GM12891 (cell line): ENCODE measurements at places on chromosomes 3 and 15.

DNA sequence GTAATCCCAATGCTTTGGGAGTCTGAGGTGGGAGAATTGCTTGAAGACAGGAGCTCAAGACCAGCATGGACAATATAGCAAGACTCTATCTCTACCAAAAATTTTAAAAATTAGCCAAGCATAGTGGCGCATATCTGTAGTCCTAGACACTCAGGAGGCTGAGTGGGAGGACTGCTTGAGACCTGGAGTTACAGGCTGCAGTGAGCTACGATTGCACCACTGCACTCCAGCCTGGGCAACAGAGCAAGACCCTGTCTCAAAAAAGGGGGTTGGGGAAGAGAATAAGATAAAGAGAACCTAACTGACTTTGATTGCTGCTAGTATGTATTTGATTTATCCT, 755 bp downstream of the CD200R1 start:
- DNase-seq = no peak

- DNase-seq = no peak
These were observed 1.7 kb downstream of the SPCS1 start for GRCh38 chr3:52707585-52707984.

DNA sequence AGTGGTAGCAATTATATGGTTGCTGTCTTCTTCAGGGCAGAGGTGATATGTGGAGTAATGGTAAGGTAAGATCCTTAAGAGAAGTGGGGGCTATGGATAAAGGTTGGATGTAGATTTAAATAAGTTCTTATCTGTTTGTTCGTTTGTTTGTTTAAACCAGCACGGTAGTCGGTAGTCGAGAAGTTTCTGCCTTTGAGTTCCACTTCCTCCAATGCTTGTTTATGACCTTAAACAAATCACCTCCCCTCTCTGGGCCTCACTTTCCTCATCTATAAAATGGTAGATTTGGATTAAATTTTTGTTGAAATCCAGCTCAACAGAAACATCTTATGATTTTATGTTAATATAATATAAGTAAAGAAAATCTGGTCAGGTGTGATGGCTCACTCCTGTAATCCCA, 11.8 kb downstream of the DAPK2 start:
- no peak for DNase-seq

DNA sequence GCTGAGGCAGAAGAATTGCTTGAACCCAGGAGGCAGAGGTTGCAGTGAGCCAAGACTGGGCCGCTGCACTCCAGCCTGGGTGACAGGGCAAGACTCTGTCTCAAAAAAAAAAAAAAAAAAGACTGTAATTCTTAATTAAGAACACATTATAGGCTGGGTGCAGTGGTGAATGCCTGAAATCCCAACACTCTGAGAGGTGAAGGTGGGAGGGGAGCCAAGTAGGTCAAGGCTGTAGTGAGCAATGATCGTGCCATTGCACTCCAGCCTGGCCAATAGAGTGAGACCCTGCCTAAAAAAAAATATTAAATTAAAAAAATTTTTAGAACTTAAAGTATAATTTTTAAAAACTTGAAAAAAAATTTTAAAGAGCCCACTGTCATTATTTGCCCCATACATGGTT, 13.4 kb upstream of the ARPIN start:
- no peak for DNase-seq

GRCh38 chr3:40088527-40089170, 220.9 kb upstream of the EIF1B start:
- no peak for DNase-seq

- DNase-seq = no peak
These were observed 119.4 kb upstream of the STRIT1 start for GRCh38 chr3:155412904-155413303.

- DNase-seq = no peak
These were observed 77.4 kb upstream of the PTPRG start for GRCh38 chr3:61483997-61484396.

DNA sequence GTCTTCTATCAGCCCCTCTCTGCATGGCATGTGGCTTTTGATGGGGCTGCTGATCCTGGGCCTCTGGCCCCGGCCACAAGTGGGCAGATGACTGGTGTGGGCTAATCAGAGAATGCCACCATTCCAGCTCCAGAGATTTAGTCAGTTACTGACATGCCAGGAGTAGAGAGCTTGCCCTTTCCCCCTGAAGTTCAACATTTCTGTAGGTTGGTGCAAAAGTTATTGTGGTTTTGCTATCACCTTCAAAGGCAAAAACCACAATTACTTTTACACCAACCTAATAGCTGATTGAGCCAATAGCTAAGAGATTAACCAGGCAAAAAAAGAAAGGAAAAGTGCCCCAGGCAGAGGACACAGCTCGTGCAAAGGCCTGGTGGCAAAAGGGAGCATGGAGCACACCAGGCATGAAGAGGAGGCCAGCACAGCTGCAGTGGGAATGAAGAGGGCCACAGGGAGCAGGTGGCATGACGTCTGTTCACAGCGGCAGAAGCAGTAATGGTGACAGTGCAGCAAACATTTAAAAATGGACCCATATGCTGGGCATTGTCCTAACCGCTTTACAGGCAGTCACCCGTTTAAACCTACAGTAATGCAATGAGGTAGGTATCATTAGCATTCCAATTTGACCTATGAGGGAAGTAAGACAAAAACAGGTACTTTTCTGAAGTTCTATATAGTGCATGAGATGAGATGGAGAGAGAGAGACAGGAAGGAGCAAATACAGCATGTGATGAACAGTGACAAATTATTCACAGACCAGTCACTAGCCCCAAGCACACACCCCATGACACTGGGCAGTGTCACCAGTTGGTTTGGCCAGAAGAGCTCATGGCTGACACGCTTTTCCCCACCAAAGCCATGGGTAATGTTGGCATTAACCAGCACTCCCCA, 373.0 kb upstream of the PROK2 start:
- DNase-seq = no peak

- DNase-seq = no peak
These were observed 86.1 kb downstream of the ATP10A start for GRCh38 chr15:25777037-25777436.

DNA sequence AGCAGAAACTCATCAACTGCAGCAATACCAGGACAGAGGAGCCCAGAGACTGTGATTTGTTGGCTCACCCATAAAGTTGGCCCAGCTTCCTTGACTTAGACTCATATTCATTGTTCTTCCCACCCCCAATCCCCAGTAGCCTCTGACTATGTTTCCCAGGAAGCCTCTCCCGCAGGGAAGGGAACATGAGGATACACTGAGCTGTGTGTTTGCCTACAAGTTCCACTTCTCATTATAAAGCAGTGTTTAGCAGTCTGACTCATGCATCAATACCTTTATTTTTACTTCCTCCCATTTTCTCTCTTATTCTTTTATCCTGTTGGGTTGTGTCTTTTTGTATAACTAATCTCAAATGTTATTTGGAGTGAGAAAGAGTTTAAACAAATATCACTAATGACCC, 111.6 kb upstream of the PHLDB2 start:
- DNase-seq = no peak

GRCh38 chr3:119239206-119239820, 1.4 kb downstream of the B4GALT4 start:
- no peak for DNase-seq

- DNase-seq = no peak
These were observed 49.6 kb upstream of the ST8SIA2 start for GRCh38 chr15:92343924-92344643.

DNA sequence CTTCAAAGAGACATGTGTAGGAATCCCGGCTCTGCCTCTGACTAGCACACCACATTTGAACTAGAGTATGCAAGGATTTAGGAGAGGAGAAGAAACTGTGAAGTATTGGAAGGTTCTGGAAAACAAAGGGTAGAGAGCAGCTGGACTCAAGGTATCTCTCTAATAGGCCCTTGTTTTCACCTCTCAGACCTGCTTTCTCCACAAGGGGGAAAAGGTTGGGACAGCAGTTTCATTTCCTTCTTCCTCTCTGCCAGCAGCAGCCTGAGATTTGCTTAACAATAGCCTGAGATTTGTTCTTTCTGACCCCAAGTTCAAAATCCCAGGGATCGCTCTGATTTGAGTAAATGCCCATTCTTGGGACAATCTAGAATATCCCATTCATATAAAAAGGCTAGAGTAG, 430.6 kb upstream of the MCTP2 start:
- no peak for DNase-seq

GRCh38 chr3:48614044-48614443, 4.6 kb upstream of the UQCRC1 start:
- no peak for DNase-seq

DNA sequence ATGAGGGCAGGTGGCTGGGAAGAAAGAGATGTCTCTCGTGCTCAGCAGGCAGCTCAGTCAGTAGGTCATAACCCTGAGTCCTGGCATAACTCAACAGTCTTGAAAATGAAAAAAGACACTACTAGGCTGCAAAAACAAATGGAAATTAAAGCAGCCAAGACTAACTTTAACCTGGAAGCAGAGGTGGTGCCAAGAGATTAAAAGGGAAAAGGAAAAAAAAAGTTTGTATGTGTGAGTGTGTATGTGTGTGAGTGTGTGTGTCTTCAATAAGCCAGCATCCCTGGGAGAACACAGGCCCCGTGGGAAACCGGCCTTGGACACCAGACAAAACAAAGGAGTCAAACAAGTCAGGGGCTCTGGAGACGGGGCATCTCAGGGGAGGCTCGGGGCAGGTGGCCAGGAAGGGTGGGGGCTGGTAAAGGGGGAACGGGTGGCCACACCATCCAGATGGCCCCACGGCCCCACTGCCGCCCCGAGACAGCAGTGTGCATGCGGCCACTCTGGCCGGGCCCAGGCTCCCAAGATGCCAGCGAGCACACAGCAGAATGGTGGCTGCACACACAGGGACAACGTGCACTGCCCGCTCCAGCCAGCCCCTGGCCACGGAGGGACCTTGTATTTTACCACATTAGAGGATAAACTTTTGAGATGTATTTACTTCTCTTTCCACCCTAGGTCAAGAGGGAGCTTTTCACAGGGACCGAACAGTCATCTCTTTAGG, 23.8 kb downstream of the CYFIP1 start:
- DNase-seq = no peak

DNA sequence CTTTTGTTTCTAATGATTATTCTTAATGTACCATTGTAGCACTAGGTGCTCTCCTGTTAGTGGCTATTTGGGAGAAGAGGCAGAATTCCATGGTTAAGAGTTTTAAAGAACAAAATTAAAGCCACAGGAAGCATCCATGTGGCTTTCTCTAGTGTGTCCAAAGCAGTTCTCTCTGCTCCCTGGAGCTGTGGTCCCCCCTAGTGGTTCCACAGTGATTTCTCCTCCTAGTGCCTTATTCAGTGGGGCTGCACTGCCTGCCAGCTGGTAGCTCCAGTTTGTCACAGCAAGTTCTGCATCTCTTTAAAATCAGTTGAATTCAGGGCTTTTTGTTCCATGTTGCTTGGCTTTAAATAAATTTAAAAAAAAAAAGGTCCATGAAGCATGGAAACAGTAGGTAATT, 39.6 kb upstream of the FAM98B start:
- DNase-seq = no peak

DNA sequence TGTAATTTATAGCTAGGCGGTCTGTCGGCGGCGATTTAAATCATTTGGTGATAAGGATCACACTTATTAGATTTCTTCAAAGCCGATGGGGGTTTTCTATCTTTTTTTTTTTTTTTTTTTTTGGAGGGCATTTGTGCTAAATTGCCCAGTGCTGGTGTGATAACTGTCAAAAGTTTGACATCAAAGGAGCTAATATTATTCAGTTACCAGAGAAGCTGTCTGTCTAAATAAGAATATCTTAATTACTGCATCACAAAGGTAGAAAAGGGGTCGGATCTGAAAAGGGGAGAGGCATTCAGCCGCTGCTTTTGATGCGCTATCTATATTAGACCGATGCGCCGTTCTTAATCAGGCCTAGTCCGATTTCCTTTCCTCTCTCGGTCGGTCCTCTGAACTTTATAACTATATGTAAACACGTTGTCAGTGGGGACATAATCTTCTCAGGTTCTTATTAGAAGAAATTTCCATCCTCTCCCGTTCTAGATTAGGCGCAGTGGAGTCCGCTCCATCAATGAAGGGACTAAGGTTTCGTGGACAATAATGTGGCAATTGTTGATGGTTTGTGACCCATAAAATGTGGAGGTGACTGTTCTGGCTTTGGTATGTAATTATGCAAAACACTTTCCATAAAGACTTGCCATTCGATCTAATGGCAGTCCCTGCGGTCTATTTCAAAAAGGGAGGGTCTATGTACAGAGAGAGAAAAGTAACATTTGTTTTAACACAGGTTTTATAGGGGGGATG, 31.7 kb downstream of the NR2F2 start:
- DNase-seq = no peak

DNA sequence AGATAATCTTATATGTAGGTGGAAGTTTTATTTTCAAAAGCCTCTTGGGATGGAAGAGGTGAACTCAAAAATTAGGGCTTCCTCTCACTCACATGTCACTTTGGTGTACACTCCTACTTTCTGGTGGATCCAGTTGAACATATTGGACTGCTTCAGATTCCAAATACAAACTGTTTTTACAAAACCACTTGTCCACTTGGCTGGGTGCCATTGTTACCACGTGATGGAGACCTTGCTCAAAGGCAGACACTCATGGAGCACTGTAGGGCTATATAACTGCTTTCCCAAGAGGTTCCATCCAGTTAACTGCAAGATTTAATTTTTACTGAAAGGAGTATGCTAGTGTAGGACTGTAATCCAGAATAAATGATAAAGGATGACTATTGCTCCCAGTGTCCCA, 307.0 kb downstream of the EPHA6 start:
- no peak for DNase-seq

DNA sequence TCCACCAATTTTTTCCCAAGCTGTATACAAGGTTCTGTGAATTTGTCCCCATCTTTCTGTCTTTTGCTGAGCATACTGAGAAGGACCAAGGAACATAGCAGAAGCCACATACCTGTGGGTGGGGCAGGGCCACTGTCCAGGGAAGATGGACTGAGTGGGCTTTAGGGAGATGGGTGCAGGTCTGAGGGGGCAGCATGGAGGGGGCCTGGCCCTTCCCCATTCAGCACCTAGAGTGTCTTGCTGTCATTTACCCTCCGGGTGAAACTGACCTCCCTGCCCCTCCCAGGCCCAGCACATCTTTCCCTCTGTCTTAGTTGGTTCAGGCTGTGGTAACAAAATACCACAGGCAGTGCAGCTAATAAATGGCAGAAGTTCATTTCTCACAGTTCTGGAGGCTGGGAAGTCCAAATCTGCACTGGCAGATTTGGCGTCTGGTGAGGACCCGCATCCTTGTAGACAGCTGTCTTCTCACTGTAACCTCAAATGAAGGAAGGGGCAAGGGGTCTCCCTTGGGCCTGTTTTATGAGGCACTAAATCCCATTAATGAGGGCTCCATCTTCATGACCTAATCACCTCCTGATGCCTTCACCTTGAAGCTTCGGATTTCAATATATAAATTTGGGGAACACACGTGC, 180.0 kb upstream of the SMAD3 start:
- DNase-seq = no peak

GRCh38 chr3:129033633-129034321, 26.8 kb upstream of the GP9 start:
- no peak for DNase-seq

DNA sequence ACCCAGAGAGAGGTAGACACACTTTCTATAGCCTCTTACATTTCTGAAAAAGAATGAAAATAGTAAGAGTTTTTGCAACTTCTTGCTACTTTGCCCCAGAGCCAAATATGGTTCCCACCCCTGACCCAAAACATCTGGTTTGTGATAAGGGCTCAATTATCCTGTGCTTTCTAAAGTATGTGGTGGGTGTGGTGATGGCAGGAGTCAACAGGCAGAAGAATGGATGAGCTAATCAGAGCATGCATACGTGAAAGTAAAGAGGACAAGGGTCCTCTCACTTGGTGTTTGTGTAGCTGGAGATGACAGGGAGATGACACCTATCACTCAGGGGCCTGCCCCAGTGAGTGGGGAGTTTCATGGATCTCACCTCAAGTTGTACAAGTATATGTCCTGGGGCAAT, 19.1 kb downstream of the KBTBD8 start:
- DNase-seq = no peak
